ENCODE measurements at places on chromosomes 6 and 20.
A peak's percentile ranks its signal among the peaks of the same experiment; 100 is the strongest.

DNA sequence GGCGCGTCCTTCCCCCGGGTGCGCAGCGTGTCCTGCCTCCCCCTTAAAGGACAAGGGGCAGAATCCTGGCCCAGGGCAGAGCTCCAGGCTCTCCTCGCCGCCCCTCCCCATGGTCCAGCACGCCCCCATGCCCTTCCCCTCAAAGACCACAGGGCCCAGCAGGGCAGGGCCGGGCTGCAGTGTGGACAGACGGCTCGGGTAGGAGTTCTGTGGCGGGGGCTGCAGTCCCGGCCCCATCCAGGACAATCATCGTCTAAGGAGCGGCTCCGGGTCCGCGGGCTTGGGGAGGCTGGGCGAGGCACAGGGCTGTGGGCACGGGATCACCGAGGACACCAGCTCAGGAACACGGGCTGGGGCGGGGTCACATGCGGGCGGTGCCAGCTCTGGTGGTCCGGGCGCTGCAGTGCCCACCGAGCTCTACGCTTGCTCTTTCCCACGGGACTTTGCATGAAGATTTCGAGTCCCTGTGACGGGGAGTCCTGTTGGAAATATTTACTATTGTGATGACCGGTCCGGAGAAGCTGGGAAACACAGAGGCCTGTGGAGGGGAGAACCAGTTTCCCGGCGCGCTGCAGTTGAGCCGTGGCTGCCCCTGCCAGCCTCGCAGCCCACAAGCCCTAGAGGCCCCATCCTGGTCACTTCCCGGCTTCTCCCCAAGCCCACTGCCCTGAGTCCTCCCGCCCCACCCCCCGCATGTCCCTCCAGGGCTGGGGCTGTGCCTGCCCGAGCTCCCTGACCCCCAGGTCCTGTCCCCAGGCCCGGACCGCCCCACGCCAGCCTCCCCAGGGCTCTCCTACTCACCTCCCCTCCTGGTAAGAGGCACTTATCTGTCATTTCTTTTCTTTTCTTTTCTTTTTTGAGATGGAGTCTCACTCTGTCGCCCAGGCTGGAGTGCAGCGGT is 20.6 kb downstream of the SLC17A9 start:
- no peak for DNase-seq

DNA sequence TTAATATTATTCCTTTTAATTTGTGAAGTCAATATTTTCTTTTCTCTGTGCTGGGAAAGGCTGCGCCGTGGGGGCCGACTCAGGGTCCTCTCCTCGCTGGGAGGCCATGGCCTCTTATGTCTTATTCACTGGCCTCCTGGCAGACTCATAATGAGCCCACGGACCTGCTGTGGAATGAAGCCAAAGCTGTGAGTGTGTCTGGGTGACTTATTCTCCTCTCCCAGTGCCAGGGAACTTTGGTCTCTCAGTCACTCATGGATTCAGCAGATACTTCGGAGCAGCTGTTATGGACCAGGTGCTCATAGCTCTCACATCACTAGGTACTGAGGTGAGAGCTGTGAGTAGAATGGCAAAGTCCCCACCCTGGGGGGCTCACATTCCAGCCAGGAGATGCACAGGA is 297.6 kb downstream of the CDH26 start:
- no peak for DNase-seq

GRCh38 chr20:52291109-52291508 is 99.5 kb upstream of the ZFP64 start:
- no peak for DNase-seq

DNA sequence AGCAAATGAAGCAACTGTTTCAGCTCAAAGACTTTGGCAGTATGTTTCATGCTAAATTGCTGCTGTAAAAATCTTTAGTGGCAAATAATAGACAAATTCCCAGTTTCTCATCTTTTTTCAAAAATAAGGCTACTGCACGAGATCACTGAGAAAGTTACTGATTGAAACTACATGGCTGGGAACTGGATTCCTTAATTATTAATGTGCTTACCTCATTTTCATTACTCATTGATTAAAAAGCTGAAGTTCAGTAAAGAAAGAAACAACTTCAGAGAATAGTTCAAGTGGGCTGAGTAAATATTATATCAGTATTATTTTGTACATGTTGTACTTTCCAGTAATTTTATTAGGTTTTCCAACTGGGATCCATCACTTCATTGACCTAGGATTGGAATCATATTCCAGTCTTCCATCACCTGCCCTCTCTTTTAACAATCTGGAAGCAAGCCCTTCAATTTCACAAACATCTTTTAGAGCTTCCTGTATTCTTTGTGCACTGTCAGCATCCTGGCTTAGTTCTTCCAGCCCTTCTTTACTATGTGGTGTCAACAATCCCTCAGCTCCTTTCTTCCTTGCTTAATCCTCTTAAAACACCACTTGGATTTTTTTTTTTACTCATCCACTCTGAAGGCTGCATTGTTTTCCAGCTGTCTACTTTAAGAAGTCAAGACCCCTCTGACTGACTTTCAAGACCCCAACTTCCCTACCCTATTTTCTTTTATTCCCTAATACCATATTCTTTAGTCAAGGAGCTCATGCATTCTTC is 4.3 kb downstream of the MEI4 start:
- no peak for DNase-seq

- DNase-seq, result peak; percentile 30
Observed at GRCh38 chr6:33904050-33904746, 100.4 kb upstream of the MLN start.

- DNase-seq, result no peak
Observed at GRCh38 chr6:45759472-45759810, 256.2 kb downstream of the CLIC5 start.

GRCh38 chr6:33372526-33373123 is 19.0 kb upstream of the KIFC1 start:
- no peak for DNase-seq

Data from NCI-H345 (cell line).